Pericardium fibroblast (primary cell): ENCODE measurements at places on chromosomes 11 and 22. TPM values are rescaled to one million over a fixed set of nuclear protein-coding genes. Genes with fewer than 3 reads are reported as not detected.

The SLC22A12 gene
- total RNA-seq, result not detected in 2 replicates

The PTPRJ gene
- total RNA-seq, result 3.8 and 4.0 TPM in 2 replicates

The FZD4 gene
- total RNA-seq, result 21.4 and 22.6 TPM in 2 replicates

The CABP4 gene
- total RNA-seq, result not detected in 2 replicates

The GRAP2 gene
- total RNA-seq, result not detected in 2 replicates

The BIRC2 gene
- total RNA-seq, result 34.8 and 43.6 TPM in 2 replicates

The OR51B5 gene
- total RNA-seq, result not detected in 2 replicates

The ZP1 gene
- total RNA-seq, result 0.34 and 0.93 TPM in 2 replicates

The EXPH5 gene
- 0.12 and 0.17 TPM in 2 replicates for total RNA-seq
